ENCODE measurements at places on chromosomes 12 and 14.

GRCh38 chr12:89927226-89927698, 218.6 kb upstream of the ATP2B1 start:
- DNase-seq: no peak

- DNase-seq: no peak
Measured at GRCh38 chr12:25089738-25090137, 105.2 kb downstream of the DNAI7 start.

- no peak for DNase-seq
Measured at GRCh38 chr12:39988574-39988973, 117.3 kb downstream of the SLC2A13 start.

DNA sequence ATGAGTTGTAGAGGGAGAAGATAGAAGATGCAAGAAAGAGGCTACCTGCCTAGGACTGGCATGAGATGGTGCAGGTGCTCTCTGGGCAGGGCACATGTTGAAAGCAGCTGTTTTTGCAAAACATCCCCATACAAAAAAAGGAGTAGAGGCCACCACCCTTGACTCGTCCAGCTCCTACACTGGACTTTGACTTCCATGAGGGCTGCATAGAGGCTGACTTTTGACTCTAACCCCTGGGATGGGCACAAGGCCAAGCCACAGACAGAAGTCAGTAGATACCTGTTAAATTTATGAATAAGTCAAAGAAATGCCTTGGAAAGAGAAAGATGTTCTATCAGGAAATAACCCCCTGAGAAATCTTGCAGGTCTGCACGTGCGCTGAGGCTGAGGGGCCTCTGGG, 1139.1 kb upstream of the TMEM132C start:
- no peak for DNase-seq

- no peak for DNase-seq
Measured at GRCh38 chr12:48291511-48291910, 59.2 kb downstream of the ZNF641 start.

- DNase-seq: no peak
Measured at GRCh38 chr14:75661499-75661814, 411 bp downstream of the TTLL5 start.

GRCh38 chr12:120495731-120496412, at the start of gene DYNLL1:
TSS of gene DYNLL1 (plus strand) at chr12:120496113. CDS start at chr12:120496422, 309 bp downstream.
- DNase-seq: peak; percentile 94

GRCh38 chr12:109538191-109538863, 35.0 kb downstream of the MMAB start:
- DNase-seq: no peak

DNA sequence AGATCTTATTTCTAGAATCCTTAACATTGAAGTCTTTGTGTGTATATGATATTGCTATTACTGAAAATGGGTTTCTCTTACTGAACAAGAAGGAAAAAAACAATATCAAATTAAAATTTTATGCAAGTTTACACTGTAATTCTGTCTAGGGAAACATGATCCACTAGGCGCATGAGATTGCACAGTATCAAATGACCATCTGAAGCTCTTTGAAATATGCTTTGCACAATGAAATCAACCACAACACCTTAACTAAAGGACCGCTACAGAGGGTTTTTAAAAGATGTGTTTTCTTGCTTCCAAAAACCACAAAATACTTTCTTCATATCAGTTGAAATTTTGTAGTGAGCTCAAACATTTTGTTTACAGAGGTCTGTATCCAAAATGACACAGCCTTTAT, 15.1 kb upstream of the KERA start:
- no peak for DNase-seq

DNA sequence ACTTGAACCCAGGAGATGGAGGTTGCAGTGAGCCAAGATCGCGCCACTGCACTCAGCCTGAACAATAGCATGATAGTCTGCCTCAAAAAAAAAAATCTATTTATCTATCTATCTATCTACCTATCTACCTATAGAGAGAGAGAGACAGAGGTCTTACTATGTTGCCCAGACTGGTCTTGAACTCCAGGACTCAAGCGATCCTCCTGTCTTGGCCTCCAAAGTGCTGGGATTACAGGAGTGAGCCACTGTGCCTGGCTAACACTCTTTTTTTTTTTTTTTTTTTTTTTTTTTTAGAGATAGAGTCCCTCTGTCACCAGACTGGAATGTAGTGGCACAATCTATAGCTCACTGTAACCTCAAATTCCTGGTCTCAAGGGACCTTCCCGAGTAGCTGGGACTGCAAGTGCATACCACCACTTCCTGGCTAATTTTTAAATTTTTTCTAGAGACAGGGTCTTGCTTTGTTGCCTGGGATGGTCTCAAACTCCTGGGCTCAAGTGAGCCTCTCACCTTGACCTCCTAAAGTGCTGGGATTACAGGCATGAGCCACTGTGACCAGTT, 1.9 kb downstream of the FAM186A start:
- no peak for DNase-seq

DNA sequence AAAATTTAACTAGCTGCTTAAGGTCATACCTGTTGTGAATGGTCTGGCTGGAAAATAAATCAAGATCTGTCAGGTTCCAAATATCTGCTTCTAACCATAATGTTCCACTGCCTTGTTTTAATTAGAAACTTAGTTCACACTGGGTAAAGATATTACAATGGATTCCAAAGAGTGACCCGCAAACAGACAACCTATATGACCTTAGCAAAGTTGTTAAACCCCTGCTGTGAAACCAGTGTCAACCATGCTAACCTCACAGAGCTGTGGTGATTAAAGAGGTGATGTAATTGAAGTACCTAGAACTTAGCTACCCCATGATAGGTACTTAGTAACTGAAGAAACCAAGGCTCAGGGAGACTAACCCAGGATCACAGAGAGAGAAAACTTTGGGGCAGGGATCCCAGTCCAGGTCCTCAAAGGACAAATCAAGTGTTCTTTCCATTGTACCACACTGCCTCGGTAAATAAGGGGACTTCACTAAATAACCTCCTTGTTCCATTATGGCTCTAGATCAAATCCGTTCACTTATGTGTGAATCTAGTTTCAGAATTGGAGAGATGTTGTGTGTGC, 2.2 kb downstream of the GUCY2C start:
- DNase-seq: no peak

GRCh38 chr12:740921-741320, 11.5 kb upstream of the WNK1 start:
- no peak for DNase-seq

DNA sequence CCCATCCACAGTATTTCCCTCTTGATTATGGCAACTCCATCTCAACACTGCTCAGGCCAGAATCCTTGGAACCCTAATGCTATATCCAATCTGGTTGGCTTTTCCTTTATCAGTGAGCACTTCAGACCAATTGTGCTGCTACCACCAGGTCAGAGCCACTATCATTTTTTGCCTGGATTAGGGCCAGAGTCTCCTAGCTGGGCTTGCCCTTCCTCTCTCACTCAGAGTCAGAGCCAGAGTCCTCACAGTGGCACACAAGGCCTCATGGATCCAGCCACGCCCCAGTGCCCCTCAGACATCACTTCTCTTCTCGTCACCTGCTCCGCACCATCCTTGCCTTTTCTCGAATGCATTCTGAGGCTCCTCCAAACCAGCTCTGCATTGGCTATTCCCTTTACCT, 211.1 kb downstream of the ANO6 start:
- no peak for DNase-seq

All from stimulated activated CD8-positive, alpha-beta memory T cell treated with anti-CD3 and anti-CD28 coated beads, Interleukin-2, amount 100 ng/mL, for 1 hour (primary cell).